A549 treated with CORT108297 at 1 μM for 4 hours (cell line): ENCODE measurements at places on chromosomes 1 and 21. TPM values are rescaled to one million over a fixed set of nuclear protein-coding genes. Genes with fewer than 3 reads are reported as not detected.

Gene G0S2
- total RNA-seq: 2.7 to 3.3 TPM (median 3.0 TPM) in 5 replicates

Gene OR2L5
- not detected in 5 replicates for total RNA-seq

Gene VANGL2
- total RNA-seq: 0.69 to 1.0 TPM (median 0.93 TPM) in 5 replicates

Gene CDC7
- total RNA-seq: 5.0 to 6.9 TPM (median 5.6 TPM) in 5 replicates

Gene RORC
- total RNA-seq: 0.03 to 0.06 TPM (median 0.04 TPM) in 4 of 5 replicates, not detected in the other

Gene ATP1A4
- total RNA-seq: not detected in 5 replicates
